GM23248 (cell line): ENCODE measurements at places on chromosomes 2 and 18.
A peak's percentile ranks its signal among the peaks of the same experiment; 100 is the strongest.

DNA sequence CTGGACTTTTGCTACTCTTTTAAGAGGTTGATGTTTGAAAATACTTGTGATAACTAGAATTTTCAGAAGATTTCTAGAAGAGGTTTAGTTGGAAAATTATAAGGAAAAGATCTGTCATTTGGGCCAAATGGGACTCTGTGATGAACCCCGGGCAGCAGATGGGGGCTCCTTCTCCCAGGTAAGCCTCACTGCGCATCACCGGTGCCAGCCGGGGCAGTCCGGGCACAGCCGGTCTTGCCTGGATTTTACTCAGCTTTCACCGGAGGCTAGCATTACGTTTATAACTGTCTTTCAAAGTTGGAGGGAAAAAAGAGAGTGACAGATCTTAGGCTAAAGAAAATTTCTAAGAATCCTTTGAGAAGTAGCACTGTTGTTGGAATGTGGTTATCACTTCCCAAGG lies 97.4 kb upstream of the B3GNT7 start:
- H3K4me3 ChIP-seq: no peak overlapping the region
- no peaks in the 10 kb centered on the region for H3K4me1 ChIP-seq
- no peak for DNase-seq
- no peak overlapping the region for H3K27ac ChIP-seq
- no peaks in the 10 kb centered on the region for H3K27me3 ChIP-seq
- H3K36me3 ChIP-seq: no peaks in the 10 kb centered on the region

GRCh38 chr2:95159690-95160449 lies at the start of gene ZNF514:
ZNF514 (minus strand) TSS chr2:95159848; CDS start chr2:95153253, 6,595 bp downstream.
- H3K4me1 ChIP-seq: peaks cover 7% of the 10 kb centered on the region
- DNase-seq: peak; percentile 90
- no peaks in the 10 kb centered on the region for H3K27me3 ChIP-seq
- peaks cover 18% of the 10 kb centered on the region for H3K36me3 ChIP-seq

DNA sequence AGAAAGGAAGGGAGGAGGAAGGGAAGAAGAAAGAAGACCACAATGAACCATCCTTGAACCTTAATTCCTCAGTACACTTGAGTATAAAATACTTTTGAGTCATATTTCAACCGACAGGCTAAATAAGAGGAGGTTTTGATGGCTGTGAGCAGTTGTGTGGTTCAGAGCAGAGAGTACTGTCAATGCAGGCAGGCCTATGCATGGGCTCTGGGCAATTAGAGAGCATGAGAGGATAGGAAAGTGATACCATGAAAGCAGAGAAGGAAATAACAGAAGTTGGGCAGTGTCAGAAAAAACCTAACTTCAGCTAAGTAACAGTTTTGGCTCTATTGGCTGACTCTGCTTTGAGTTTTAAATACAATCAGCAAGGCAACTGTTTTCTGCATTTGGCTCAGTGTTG lies 123.6 kb upstream of the STK17B start:
- no peaks in the 10 kb centered on the region for H3K36me3 ChIP-seq
- peaks cover 31% of the 10 kb centered on the region for H3K4me1 ChIP-seq

- no peaks in the 10 kb centered on the region for H3K27me3 ChIP-seq
- H3K4me3 ChIP-seq: no peak overlapping the region
- no peak for DNase-seq
- H3K36me3 ChIP-seq: peaks cover 35% of the 10 kb centered on the region
- peaks cover 29% of the 10 kb centered on the region for H3K4me1 ChIP-seq
These were observed 30.3 kb downstream of the ZC3H15 start for GRCh38 chr2:186516396-186516795.

GRCh38 chr2:180413336-180413735 lies 406.2 kb upstream of the CWC22 start:
- no peaks in the 10 kb centered on the region for H3K36me3 ChIP-seq
- H3K4me1 ChIP-seq: no peaks in the 10 kb centered on the region
- no peaks in the 10 kb centered on the region for H3K27me3 ChIP-seq
- no peak for DNase-seq

GRCh38 chr2:11805024-11805423 lies 58.6 kb downstream of the LPIN1 start:
- no peak for DNase-seq
- H3K27me3 ChIP-seq: no peaks in the 10 kb centered on the region
- no peak overlapping the region for H3K4me3 ChIP-seq
- H3K36me3 ChIP-seq: peaks cover 23% of the 10 kb centered on the region; the same call in 1 of the 2 replicates

GRCh38 chr2:59282374-59283057 lies 1041.4 kb upstream of the FANCL start:
- H3K27ac ChIP-seq: no peak overlapping the region
- no peak overlapping the region for H3K4me3 ChIP-seq
- no peak for DNase-seq
- no peaks in the 10 kb centered on the region for H3K36me3 ChIP-seq
- H3K27me3 ChIP-seq: no peaks in the 10 kb centered on the region

- peaks cover 10% of the 10 kb centered on the region for H3K4me1 ChIP-seq
- no peak for DNase-seq
- no peak overlapping the region for H3K4me3 ChIP-seq
These were observed 70.5 kb downstream of the SFXN5 start for GRCh38 chr2:73000808-73001570.

DNA sequence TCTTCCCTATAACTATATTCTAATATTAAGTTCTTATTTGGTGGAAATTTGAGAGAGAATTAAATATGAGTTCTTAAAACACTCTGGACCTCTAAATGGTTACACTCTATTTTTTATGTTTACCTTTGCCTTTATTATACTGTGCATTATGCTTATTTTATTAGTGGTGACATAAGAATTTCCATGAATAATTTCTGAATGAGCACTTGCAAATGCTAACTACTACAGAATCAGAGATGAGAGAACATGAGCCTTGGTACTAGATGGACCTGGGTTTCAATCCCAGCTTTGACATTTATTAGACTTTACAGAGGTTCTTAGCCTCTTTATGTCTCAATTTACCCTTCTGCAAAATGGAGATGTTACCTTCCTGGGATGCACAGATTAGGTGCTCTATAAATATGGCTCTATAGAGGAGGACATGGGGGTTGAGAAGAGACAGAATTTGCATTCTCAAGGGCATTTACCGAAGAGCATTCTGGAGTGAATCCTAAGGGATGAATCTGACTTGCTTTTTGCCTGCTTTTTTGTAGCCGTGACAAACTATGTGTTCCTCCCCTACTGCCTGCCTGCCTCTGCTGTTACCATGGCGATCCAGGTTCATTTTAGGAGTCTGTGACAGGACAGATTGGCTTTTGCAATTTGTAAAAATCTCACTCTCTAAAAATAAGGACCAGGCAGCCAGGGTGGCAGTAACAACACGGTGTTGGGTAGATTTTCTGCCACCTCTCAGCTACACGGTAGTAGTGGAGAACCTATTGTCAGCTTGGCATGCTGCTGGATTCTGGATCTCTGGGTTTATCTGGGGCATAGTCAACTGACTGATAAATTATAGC lies 20.7 kb upstream of the CNRIP1 start:
- H3K27ac ChIP-seq: no peak overlapping the region
- H3K36me3 ChIP-seq: no peaks in the 10 kb centered on the region
- H3K4me3 ChIP-seq: no peak overlapping the region
- DNase-seq: no peak
- peaks cover 7% of the 10 kb centered on the region for H3K4me1 ChIP-seq

DNA sequence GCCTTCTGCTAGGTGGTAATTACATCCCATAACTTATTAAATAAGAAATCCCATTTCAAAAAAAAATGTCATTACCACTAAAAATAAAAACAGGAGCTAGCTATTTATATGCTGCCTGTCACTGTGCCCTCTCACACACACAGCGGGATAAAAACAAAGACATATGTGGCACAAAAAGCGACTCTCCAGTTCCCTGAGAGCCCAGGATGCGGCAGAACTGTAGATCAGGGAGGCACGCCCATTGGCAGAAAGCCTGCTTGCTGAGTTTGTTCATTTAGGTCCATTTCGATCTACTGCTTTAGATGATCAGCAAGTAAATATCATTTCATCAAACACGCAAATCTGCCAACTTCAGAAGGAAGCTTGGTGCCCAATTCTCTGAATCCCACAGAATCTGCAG lies 124.4 kb downstream of the TMEM163 start:
- H3K36me3 ChIP-seq: no peaks in the 10 kb centered on the region
- H3K27me3 ChIP-seq: no peaks in the 10 kb centered on the region
- no peak for DNase-seq
- H3K4me1 ChIP-seq: no peaks in the 10 kb centered on the region
- no peak overlapping the region for H3K4me3 ChIP-seq
- no peak overlapping the region for H3K27ac ChIP-seq

DNA sequence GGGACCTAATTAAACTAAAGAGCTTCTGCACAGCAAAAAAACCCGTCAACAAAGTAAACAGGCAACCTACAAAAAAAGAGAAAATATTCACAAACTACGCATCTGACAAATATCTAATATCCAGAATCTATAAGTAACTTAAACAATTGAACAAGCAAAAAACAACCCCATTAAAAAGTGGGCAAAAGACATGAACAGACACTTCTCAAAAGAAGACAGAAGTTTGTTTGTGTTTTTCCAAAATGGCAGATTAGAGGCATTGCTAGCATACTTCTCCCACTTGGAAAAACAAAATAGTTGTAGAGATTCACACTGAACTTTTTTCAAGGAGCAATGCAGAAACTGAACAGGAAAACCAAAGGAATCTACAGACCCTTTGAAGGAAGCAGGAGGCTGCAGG lies 37.6 kb downstream of the FLACC1 start:
- no peak for DNase-seq
- no peaks in the 10 kb centered on the region for H3K4me1 ChIP-seq
- peaks cover 13% of the 10 kb centered on the region; the same call in 1 of the 2 replicates for H3K36me3 ChIP-seq
- no peaks in the 10 kb centered on the region for H3K27me3 ChIP-seq

- 0 out of 2 replicates have a peak, but pooled peaks cover 3% of the 10 kb centered on the region for H3K27me3 ChIP-seq
- no peak overlapping the region for H3K27ac ChIP-seq
- no peak for DNase-seq
- H3K4me1 ChIP-seq: no peaks in the 10 kb centered on the region
- no peak overlapping the region for H3K4me3 ChIP-seq
- H3K36me3 ChIP-seq: no peaks in the 10 kb centered on the region
These were observed 78.2 kb upstream of the UXS1 start for GRCh38 chr2:106272216-106272807.

DNA sequence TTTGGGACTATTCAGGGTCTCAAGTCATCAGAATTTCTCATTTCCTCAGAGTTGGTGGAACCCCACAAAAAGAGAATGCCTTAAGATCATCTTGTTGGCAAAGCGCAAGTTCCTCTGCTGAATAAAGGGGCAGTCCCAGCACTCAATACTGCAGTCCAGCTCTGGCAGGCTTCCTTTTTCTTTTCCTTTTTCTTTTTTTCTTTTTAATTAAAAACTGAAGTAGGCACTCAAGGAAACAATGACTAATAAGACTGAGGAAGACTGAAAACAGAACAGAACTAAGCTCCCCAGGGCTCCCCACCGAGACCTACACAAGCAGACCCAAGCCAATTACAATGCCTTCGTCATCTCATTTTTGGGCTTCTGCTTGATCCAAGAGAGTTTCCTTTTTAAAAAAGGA lies 82.0 kb downstream of the STK39 start:
- no peak overlapping the region for H3K4me3 ChIP-seq
- no peaks in the 10 kb centered on the region for H3K36me3 ChIP-seq

- H3K27me3 ChIP-seq: no peaks in the 10 kb centered on the region
- no peak overlapping the region for H3K27ac ChIP-seq
- no peaks in the 10 kb centered on the region for H3K36me3 ChIP-seq
- no peaks in the 10 kb centered on the region for H3K4me1 ChIP-seq
- H3K4me3 ChIP-seq: no peak overlapping the region
- DNase-seq: no peak
These were observed 2119.8 kb upstream of the CELF4 start for GRCh38 chr18:39685303-39685902.

DNA sequence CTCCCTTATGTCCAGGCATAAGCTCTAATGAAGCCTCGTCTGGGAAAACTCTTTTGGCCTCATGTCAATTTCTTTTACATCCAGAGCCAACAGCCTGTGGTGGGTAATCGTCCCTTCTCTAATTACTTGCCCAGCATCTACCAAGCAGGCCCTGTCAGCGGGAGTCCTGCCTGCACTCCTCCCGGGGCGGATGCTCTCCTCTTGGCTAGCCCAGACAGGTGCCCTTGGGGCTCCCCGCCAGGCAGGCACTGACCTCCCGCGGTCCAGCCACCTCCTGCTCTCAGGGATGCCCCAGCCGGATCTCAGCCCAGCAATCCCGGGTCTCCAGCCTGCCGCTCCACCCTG lies 74.2 kb downstream of the NCAPH start:
- H3K27ac ChIP-seq: no peak overlapping the region
- no peaks in the 10 kb centered on the region for H3K36me3 ChIP-seq
- H3K27me3 ChIP-seq: 0 out of 2 replicates have a peak, but pooled peaks cover 5% of the 10 kb centered on the region
- H3K4me3 ChIP-seq: no peak overlapping the region
- no peak for DNase-seq
- H3K4me1 ChIP-seq: no peaks in the 10 kb centered on the region

DNA sequence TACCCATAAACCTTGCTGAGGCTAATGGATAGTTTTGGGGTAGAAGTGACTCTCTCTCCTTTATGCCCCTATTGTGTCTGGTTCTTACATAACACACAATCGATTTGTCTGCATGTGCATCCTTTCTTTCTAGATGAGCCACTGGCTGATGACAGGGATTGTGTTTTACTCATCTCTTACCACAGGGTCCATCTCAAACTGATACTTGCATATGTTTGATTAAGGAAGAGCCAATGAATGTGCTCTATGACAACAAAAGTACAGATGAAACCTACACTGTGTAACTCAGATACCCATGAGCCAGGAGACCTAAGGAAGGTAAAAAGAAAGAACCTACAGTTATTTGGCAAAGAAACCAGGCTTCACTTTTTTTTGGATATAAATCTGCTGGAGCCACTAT lies 13.2 kb upstream of the BZW1 start:
- H3K4me1 ChIP-seq: peaks cover 8% of the 10 kb centered on the region
- H3K36me3 ChIP-seq: no peaks in the 10 kb centered on the region
- H3K27ac ChIP-seq: no peak overlapping the region

DNA sequence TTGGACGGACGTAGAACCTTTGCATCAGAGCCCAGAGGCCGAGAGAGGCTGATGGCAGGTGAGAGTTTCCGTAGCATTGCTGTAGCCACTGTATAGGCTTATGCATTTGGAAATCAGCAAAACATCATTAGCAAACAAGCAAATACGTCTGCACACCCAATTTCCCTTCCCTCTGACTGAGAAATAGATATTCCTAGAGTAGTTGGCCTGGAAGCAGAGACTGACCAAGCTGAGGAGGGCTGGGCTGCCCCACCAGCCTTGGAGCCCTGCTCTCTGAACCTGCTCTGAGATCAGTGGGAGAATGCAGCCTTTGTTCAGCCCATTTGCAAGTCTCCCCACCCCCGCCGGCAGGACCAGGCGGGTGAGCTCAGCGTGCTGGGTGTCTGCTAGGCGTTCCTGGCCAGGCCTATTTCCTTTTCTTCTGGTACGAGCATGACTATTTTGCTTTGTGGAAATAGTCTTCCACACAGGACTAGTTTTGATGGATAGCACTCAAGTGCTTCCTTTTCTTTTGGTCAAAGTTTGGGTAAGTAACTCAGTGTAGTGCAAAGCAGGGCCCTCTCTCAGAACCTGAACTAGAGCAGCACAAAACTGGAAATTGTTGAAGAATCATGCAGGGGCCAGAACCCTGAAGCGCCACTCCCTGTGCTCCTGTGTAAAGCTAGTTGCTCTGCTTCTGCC lies 21.9 kb upstream of the RNF149 start:
- no peak overlapping the region for H3K27ac ChIP-seq
- H3K36me3 ChIP-seq: no peaks in the 10 kb centered on the region
- DNase-seq: no peak
- H3K27me3 ChIP-seq: no peaks in the 10 kb centered on the region
- no peak overlapping the region for H3K4me3 ChIP-seq
